ENCODE measurements at places on chromosomes 6 and 20.

DNA sequence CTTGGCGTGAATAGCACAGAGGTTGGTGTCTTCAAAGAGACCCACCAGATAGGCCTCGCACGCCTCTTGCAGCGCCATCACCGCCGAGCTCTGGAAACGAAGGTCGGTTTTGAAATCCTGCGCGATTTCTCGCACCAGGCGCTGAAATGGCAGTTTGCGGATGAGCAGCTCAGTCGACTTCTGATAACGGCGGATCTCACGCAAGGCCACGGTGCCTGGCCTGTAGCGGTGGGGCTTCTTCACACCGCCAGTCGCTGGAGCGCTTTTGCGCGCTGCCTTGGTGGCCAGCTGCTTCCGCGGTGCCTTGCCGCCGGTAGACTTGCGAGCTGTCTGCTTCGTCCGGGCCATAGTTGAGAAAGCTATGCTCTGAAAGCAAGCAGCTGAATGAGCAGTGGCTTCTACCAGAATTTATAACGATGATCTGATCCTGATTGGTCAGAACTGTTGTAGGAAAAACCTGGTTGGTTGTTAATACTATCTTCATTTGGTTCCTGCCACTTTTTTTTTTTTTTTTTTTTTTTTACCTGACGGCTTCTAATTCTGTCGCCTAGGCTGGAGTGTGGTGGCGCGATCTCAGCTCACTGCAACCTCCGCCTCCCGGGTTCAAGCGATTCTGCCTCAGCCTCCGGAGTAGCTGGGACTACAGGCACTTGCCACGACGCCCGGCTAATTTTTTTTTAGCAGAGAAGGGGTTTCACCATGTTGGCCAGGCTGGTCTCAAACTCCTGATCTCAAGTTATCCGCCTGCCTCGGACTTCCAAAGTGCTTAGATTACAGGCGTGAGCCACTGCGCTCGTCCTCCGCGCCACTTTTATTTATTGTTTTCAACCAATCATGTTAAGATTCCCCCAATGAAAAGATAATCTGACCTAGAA is 21.5 kb downstream of the OR2B2 start:
- DNase-seq = peak; percentile 97

DNA sequence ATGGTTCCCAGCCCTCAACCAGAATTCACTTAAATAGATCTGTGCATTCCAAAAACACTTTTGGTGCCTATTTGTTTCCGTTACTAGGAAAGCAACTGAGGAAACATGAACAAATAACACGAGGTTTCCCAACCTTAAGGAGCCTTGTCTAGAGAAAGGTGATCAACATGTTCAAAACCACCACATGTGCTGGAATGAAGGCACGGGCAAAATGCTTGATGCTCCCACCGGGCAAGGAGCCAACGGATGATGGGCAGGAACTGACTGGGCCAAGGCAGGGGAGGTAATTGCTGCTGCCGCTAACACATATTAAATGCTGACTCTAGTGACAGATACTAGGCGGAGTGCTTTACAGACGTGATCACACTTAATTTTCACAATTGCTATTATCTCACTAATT is 2.5 kb downstream of the MYLK4 start:
- no peak for DNase-seq

DNA sequence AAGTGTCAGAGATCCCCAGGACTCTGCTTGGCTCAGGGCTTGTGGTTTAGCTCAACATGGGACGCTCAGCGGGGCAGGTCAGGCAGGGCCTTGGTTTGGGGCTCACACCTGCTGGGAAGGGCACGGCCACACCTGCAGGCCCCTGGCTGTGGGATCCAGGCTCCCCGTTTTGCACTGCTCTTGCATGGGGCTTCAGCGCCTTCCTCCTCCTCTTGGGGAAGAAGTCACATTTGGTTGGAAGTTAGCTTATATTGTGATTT is 378.3 kb downstream of the CDH4 start:
- DNase-seq = no peak

- DNase-seq = no peak
Observed at GRCh38 chr20:926670-927069, 10.5 kb upstream of the ANGPT4 start.

- no peak for DNase-seq
Observed at GRCh38 chr6:64477391-64477790, 841.8 kb downstream of the PHF3 start.

- no peak for DNase-seq
Observed at GRCh38 chr6:18166312-18167036, 11.3 kb downstream of the KDM1B start.

DNA sequence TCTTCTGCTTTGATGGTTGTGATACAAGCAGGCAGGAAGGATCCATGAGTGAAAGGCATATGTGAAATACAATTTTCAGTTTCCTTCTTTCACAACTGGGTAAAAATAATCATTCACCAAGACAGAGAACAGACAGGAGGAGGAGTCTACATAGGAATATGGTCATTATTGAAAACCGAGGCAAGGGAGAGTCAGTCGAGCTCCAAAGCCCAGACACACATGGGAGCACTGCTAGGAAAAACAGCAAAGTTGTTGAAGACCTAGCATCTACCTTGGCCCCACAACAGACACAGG is 260.6 kb downstream of the ERMARD start:
- no peak for DNase-seq

DNA sequence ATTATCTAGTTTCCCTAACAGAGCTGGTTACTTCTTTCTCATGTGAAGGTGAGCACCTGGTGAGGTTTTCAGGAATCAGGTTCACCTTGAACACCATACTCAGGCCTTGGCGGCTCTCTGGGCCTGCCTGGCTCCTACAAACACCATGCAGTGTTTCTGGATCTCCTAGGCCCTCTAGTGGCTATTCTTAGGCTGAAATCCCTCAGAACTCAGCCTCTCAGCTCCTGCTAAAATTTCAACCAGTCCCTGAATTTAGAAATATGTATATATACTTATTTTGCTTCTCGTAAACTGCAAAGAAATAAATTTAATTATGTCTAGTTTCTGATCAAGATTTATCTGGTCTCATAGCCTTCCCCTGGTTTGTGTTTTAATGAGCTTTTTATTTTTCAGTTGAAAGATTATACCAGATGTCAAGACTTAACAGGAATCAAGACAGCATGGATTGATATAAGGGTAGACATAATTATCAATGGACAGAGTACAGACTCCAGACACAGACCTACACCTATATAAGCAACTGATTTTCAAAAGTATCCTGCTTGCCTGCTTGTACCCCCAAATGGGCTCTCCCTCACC is 55.9 kb downstream of the ANKEF1 start:
- no peak for DNase-seq

DNA sequence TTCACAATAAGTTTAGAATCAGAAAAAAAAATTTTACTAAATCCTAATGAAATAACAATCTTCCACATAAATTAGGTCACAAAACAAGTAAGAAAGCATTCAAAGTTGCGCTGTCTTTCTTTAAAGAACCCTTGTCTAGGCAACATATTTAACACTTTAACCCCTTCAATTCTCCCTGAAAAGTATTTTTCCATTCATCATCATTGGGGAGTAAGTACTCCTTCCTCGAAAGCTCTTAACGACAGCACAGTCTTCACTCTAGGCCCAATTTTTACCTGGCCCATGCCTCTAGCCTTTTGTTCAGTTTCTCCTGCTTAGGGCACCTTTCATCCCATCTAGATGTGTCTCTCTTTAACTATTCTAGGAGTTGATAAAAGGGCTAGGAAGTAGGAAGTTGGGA is 2.6 kb downstream of the TSPYL1 start:
- DNase-seq = no peak

DNA sequence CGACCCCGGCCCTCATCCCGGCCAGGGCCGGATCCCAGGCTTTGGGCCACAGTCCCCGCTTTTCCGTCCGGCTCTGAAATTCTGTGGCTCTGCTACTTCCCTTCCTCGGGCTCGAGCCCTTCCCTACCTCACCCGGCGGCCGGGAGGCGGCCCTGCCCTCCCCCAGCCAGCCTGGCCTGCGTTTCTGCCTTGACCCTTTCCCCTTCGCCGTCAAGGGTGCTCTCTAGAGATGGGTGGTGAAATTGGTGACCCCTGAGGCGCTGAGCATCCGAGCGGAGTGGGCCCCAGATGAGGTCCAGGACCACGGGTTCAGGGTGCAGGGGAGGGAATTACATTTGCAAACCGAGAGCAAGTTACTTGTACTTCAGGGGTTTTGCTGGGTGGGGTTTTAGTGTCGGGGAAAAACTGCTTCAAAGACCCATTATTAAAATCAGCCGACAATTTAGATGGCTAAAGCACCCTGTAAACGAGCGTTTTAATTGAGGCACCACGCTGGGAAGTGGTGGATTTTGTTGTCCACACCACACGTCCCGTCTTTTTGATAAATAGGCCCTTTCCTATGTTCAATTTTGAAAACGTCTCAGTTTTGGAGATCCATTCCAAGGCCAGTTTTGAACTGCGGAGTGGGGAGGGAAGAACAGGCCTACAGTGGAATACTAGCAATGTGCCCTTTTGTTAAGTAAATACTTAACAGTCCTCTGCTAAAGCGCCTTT is 9.9 kb downstream of the TFAP2A start:
- no peak for DNase-seq

DNA sequence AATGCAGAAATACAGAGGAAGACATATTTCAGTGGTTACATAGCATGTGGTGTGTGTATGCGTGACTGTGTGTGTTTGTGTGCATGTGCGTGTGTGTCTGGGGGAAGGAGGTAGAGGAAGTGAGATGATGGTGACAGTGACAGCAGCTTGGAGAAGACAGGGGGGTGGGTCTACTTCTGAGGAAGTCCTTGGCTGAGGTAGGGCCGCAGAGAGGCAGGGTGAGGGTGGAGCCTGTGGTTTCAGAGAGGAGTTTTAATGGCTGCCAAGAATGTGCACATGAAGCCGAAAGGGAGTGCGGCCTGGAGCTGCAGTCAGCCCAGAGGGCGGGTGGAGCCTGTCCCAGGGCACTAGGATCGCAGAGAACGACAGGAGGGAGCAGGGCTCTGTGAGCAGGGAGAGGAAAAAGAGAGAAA is 22.7 kb upstream of the RNF24 start:
- peak; percentile 98 for DNase-seq

GRCh38 chr6:168035098-168035660 is 37.7 kb downstream of the KIF25 start:
- no peak for DNase-seq

DNA sequence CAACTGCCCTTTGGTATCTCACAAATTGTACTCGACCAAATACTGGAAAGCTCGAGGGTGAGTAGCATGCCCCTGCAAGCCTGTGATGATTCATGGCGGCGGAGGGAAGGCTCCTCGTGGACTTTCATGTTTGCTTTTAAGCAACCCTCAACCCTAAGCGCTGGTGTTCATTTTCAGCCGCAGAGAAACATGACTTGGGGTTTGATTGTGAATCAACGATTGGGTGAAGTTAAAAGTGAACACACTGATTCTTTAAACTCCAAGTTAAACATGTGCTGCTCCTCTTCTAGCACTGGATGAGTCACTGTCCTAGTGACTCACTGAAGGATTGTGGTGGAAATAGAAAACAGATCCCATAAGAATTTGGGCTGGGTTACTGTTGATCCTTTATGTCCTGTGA is 8.3 kb downstream of the CD109 start:
- DNase-seq = no peak

DNA sequence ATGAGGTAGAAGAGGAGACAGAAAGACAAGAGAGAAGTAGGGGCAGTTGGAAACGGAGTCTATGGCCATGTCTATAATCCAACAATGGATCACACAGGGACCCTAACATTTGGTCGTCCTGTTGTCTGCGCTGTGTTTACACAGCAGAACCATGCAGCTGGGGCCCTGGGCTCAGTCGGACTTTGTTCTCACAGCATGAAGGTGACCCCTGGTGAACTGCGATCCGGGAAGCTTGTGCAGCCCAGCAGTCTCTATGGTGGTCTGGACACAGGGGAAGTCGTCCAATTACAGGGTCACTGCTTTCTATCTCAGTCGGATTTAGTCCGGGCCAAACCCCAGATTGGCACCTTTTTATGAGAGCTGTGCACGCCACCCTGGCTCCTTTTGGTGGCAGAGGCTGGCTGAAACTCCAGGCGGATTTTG is 153.6 kb downstream of the FOXA2 start:
- DNase-seq = no peak

All from GF-D8 (cell line).